Heart left ventricle (tissue), 16 donors: ENCODE measurements at places on chromosomes 3 and 15.

DNA sequence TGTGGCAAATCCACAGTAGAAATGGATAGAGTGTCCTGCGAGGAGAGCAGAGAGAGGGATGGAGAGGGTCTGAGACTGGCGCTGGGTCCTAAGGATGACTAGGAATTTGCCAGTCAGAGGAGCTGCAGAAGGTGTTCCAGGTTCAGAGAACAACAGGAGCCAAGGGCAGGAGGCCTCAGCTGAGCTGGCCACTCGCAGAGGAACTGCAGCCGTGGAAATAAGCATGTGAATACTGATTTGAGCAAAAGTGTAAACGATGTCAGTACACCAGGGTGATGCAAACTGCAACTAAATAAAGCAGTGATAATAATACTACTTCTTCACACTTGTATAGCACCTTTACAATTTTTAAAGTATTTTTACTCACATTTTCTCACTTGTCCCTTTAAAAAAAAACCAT, 24.6 kb downstream of the SEMA6D start:
- no peak for DNase-seq

- no peak for DNase-seq
Measured at GRCh38 chr3:153158961-153159735, 2.9 kb upstream of the RAP2B start.

- no peak for DNase-seq
Measured at GRCh38 chr3:99188936-99189335, 287.4 kb upstream of the DCBLD2 start.

DNA sequence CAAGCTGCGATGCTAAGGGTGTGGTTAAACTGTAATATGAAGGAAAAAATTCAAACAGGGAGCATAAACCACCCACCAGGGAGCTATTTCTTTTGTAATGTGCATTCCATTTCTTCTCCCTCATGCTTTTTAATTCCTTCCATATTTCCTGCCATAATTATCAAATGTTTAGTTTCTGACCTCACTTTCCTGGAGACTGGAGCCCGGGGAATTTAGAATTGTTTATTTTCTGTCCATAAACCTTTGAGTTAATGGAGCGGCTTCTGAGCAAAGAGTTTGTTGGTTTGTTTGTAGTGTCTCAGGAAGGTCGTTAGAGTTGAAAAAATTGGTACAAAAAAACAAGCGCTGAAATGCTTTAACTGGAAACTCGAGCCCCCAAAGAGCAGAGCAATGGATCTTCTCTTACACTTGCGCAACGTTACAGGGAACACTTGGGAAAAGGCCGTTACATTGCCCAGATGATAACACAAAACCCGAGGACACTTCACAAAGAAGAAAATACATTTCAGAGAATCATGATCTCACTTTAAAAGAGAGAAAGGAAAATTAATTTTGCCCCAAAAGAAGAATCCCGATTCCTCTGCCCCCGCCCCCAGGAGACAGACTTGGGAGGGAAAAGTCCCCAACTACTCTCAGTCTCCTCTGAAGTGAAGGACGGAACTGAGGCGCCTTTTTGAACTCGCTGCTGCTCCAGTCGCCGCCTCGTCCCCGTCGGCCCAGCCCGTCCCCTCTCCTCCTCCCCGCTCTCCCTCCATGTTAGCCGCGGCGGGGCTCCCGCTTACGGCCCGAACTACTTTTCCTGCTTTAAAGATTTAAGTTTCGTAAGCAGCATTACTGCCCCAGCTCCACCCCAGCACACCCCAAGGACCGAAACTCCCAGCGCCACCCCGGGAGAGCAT, 842 bp downstream of the FSTL1 start:
- DNase-seq = peak; percentile 72
